Astrocyte (in vitro differentiated cells and primary cell): ENCODE measurements at places on chromosomes 11 and 22. TPM values are rescaled to one million over a fixed set of nuclear protein-coding genes. Genes with fewer than 3 reads are reported as not detected.

GRCh38 chr22:20619045-20619892, 111.9 kb downstream of the MED15 start:
- DNase-seq, result no peak

GRCh38 chr11:78586452-78587046, 11.9 kb upstream of the NARS2 start:
- DNase-seq, result no peak

- peak; percentile 94 for DNase-seq
Observed at GRCh38 chr22:45997077-45997776, 20.3 kb upstream of the WNT7B start.

The CNGA4 gene
- 0.16 and 0.31 TPM in 2 replicates for total RNA-seq

DNA sequence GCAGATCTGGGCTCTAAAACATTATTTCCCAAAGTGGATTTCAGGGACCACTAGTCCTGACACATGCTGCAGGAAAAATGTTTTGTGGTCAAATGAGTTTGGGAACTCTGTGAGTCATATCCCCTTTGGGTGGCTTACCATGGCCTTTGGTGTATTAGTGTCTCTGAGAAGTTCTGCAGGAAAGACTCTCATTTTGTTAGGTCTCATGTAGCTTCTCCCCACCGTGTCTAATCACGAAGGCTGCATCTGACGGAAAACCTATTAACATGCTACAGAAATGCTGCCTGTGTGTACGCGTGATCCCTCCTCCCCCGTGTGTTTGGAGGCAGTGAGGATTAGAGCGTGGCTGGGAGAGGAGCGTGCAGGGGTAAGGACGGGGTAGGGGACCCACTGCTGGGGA, 191.7 kb downstream of the ST3GAL4 start:
- peak; percentile 88 for DNase-seq

The ST14 gene
- total RNA-seq, result 1.4 and 4.2 TPM in 2 replicates
